Stimulated activated CD4-positive, alpha-beta T cell treated with anti-CD3 and anti-CD28 coated beads, Interleukin-1b, Interleukin-23, amount 100 ng/mL, for 24 hours (primary cell): ENCODE measurements at places on chromosomes 12 and 14.

- no peak for DNase-seq
Observed at GRCh38 chr14:98705871-98706300, 566.1 kb downstream of the BCL11B start.

DNA sequence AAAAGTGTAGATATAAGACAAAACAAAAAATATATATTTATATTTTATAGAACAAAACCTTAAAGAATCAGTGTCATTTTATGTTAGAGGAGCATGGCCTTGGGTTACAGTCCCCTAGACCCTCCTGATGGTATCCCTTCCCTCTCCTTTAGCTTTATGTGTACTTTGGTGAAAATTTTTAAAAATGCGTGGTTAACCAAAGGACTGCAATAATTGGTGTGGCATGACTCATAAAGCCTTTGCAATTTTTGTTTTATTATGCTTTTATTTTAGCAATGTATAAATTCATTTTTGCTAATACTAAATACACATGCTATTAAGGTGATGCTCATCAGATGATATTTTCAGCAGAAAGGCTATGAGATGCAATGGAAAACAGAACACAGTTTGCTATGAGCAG, 264.4 kb downstream of the SYT1 start:
- no peak for DNase-seq

DNA sequence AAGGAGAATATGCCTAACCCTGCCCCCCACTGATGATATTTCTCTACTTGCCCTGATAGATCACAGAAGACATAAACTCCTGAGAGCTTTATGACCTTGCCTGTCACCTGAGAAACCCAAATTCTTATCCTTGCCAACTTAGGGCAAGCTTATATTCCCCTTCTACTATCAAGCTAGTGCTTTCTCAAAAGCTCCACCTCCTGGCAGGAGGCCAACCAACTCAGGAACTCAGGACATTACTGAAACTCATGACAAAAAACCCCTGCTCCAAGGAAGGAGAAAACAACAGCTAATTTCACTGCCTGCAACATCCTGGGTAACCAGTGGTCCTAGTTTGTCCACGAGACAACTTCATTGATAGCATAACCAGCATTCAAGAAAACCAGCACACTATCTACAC, 60.9 kb upstream of the FSCB start:
- no peak for DNase-seq

DNA sequence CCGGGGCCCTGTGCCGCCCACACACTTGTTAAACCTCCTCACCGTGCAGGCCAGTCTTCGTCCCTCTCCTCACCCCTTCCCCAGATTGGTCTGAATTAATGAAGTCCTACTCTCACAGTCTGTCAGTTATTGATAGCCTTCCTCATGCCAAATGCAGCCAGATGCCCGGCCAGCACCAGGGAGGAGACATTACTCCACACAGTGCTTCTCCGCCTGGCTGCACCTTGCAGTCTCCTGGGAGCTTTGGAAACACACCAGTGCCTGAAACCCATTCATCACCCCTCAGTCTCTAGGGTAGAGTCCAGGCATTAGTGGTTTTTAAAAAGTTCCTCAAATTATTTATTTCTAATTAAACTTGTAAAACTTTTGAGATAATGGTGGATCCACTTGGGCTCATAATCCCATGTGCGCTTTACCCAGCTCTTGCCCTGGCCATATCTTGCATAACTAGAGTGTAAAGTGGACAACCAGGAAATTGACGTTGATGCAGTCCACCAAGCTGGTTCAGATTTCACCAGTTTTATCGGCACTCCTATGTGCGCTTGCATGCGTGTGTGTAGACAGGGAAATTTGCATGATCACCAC, 38.2 kb upstream of the TSPAN9 start:
- DNase-seq = no peak

DNA sequence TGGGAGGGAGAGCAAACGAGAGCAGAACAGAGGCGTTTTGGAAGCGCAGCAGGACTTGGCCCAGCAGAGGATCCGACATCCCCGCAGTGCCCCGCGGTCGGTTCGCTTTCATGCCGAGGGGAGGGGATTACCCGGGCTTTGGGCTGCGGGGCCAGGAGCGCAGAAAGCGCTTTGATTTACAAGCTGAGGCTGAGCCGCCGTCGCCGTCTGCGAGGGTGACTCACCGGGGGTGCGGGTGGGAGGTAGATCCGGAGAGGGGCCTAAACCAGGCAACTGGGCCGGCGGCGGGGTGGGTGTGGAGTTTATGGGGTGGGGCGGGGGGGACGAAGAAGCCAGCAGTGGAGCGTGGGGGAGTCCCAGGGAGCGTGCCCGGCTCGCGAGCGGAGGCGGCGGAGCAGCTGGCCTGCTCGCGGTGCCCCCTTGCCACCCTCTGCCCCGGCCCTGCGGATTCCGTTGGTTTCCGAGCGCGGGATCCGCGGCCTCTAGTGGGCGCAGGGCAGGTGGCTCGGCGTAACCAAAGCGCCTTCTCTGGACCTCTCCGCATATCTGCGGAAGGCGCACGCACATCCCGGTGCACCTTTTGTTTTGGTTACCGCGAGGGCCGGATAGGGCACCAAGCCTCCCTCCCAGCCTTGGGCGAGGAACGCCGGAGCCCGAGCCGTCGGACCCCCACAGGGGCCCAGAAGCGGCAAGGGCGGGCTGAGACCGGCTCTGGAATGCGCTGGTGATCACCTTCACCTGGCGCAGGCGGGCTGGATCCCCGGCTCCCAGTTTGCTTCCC, 2.6 kb downstream of the SIX4 start:
- no peak for DNase-seq

- DNase-seq = no peak
Observed at GRCh38 chr12:64937452-64937851, 113.0 kb downstream of the TBC1D30 start.

DNA sequence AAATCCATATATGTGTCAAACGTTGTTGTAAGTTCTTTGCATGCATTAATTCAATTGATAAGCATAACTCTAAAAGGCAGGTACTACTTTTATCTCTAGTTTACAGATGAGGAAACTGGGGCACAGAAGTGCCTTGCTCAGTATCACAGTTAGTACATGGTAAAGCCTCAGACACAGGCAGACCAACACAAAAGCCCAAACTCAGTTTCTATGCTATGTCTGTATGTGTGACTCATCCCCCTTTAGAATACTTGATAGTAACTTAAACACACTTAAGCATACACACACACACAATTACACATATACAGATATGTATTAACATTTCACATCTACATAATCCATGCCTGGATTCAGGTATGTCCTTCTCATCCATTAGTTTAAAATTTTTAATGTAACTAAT, 88.0 kb downstream of the EPS8 start:
- no peak for DNase-seq

GRCh38 chr12:108928695-108929094, 48.8 kb downstream of the DAO start:
- DNase-seq = no peak

DNA sequence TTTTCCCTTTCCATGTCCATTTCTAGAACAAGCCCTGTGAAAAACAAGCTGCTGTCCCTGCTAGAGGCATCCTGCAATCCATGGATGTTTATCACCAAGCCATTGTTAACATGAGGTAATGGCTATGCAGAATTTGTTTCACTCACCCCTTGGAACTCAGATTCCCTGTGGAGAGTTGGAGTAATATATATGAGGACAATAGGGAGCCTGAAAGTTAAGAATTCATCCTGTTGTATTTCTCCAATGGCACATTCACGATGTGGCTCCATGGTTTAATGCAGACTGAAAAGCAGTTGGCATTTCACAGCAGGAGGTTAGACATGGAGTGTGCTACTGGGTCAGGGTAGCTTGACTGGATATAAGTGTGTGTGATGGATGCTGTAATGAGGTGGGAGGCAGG, 32.4 kb downstream of the GPR65 start:
- DNase-seq = no peak

DNA sequence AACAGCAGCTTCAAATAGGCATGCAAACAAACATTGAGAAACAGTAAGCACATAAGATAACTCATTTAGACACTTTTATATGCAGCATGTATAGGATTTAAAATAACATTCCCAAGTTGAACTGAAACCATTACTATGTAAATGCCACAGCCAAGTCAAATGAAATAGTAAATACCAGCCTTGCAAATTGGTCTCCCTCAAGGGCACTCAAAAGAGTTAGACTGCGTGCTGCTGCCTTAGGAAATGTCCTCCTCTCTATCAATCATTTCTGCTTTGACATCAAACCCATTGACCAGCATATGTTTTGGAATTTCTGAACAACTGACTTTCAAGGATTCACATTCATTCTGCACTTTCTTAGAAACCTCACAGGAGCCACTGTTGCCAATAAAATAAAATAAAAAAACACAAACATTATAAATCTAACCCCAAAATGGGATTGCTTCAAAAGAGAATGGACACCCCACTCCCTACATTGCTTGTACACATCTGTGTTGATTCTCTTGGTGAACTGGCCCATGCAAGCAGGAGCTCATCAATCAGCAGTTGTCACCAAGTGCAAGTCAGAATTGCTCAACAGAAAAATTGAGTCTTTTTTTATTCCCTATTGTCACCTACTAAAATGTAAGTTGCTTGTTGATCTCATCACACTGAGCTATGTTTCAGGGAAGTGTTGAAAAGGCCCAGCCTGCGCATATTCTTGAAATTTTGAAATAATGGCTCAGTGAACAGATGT, 256.2 kb downstream of the DAD1 start:
- no peak for DNase-seq

GRCh38 chr14:52220924-52221811, 46.3 kb upstream of the PTGDR start:
- no peak for DNase-seq

DNA sequence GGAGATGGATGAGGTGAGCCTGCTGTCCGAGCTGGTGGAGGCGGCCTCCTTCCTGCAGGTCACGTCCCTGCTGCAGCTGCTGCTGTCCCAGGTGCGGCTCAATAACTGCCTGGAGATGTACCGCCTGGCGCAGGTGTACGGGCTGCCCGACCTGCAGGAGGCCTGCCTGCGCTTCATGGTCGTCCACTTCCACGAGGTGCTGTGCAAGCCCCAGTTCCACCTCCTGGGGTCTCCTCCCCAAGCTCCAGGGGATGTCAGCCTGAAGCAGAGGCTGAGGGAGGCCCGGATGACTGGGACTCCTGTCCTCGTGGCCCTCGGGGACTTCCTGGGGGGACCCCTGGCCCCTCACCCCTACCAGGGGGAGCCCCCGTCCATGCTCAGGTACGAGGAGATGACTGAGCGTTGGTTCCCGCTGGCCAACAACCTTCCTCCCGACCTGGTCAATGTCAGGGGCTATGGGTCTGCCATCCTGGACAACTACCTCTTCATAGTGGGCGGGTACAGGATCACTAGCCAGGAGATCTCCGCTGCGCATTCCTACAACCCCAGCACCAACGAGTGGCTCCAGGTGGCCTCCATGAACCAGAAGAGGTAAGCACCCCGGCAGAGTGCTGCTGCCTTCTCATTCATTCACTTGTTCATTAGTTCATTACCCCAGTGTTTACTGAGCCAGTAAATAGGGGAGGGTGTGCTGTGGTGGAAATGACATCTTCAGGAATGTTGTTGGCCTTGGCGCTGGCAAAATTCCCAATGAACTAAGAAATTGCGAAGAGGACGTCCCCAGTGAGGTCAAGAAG, 774 bp upstream of the MANSC4 start:
- no peak for DNase-seq

GRCh38 chr12:50695961-50696360, 67.9 kb upstream of the ATF1 start:
- DNase-seq = no peak

DNA sequence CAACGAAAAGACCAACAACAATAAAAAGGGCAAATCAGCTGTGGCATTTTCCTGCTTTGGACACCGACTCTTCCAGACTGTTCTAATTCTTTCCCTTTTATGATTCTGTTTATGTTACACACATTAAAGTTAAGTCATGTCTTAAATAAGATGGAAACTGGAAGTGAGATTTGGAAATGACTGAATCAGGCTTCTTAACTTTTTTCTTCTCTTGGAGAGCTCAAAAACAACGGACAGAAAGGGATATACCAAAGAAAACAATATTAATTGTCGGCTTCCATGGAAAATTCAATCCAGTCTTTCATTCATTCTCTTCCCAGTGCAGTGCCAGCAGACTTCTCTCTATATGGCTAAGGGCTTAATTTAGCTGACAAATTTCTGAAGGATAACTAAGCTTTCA, 214.9 kb upstream of the DDHD1 start:
- DNase-seq = no peak

DNA sequence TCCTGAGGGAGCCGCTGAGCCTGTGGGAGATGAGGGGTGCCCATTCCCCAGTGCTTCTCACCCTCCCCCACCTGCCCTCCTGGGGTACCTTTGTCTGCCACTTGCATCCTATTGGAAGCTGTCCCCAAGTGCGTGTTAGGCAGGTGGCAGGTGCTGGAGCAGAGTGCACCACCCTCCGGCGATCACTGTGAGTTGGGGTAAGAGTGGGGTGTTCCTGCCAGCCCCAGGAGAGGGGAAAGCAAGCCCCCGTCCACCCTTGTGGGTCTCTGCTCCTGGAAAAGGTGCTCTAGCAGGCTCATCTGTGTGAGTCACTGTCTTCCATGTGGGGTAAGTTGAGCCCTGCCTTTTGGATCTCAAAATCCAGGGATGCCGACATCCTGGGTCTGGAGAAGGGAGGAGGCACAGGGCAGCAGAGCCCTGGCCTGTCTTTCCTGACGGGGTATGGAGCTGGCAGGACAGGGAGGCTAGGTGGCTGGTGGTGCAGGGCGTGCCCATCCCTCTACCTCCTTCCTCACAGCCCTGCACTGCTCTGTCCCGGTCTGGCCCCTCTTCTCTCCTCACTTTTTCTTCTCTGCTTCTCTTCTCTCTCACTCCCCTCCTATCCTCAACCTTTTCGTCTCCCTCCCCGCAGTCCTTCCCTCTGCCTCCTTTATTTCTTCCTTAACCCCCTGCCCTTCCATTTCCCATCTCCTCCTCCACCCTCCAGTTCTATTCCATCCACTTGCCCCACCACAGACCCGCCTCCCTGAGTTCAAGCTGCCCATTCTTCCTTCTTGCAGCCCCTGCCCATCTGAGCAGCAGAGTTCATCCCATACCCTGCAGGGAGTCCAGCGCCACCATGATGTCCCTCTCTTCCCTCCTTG, 20.1 kb upstream of the KRT7 start:
- DNase-seq = no peak

GRCh38 chr14:103346286-103346685, 12.2 kb downstream of the EIF5 start:
- no peak for DNase-seq

- DNase-seq = no peak
Observed at GRCh38 chr12:6644903-6645302, 2.3 kb downstream of the ACRBP start.

- no peak for DNase-seq
Observed at GRCh38 chr12:132061197-132061596, 82.9 kb downstream of the DDX51 start.

GRCh38 chr12:32600681-32601080, 78.4 kb upstream of the DNM1L start:
- no peak for DNase-seq

GRCh38 chr12:64009321-64010068, 165.0 kb downstream of the SRGAP1 start:
- DNase-seq = no peak

DNA sequence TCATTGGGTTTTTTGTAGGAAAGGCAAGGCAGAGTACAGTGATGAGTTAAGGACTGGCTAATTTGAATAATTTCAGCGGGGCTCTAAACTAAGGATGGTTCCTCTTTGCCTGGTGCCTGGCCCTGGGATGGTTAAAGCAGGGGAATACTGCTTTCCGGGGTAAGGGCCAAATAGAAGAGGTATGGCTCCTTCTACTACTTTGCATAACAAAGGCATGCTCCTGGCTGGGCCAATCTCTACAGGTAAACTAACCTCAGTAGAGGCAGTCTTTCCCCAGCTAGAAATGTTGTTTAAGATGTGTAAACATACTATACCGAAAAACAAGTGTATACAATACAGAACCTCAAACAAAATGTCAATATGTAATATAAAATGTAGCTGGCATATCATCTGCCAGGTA, 1239.0 kb downstream of the SLC16A7 start:
- DNase-seq = no peak

- DNase-seq = no peak
Observed at GRCh38 chr14:45048385-45048784, 35.5 kb upstream of the PRPF39 start.
